SW 1271 (cell line): ENCODE measurements at places on chromosomes 2 and 18.

DNA sequence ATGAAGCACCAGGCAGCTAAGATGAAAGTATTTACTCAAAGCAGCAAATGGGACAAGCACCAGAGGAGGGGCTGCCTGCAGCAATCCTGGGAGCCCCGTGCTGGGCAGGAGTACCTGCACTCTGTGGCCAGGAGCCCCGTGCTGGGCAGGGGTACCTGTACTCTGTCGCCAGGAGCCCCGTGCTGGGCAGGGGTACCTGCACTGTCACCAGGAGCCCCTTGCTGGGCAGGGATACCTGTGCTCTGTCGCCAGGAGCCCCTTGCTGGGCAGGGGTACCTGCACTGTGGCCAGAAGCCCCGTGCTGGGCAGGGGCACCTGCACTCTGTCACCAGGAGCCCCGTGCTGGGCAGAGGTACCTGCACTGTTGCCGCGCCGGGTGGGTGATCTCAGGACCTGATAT, 158.6 kb downstream of the MYT1L start:
- no peak for DNase-seq

- DNase-seq: peak; percentile 5
Observed at GRCh38 chr2:238771218-238771617, 76.7 kb upstream of the TWIST2 start.

- no peak for DNase-seq
Observed at GRCh38 chr2:234329202-234329960, 167.5 kb downstream of the ARL4C start.

GRCh38 chr18:34709750-34710441, at the start of gene DTNA:
TSS of gene DTNA (plus strand) at chr18:34710298. CDS start at chr18:34755977, 45,679 bp downstream.
- DNase-seq: peak; percentile 52

GRCh38 chr2:234881413-234882241, 70.2 kb upstream of the SH3BP4 start:
- peak; percentile 4 for DNase-seq

GRCh38 chr2:162062559-162062958, 11.5 kb downstream of the DPP4 start:
- DNase-seq: no peak

DNA sequence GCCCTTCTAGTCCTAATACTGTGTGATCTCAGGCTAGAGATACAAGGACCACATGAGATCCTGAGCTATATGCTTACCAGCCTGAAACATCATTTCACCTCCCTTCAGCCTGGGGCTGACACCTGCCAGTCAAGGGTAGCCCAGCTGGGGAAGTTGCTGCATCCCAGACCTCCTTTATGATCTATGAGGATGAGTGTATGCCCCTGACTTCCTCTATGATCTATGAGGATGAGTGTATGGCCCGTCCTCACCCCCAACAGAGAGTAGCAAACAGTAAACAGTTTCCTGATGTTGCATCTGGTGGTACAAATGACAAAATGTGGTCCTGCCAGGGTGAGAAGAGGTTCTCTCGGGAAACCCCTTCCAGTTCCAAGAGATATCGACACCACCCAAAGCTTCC, 8.9 kb upstream of the OTOF start:
- no peak for DNase-seq

DNA sequence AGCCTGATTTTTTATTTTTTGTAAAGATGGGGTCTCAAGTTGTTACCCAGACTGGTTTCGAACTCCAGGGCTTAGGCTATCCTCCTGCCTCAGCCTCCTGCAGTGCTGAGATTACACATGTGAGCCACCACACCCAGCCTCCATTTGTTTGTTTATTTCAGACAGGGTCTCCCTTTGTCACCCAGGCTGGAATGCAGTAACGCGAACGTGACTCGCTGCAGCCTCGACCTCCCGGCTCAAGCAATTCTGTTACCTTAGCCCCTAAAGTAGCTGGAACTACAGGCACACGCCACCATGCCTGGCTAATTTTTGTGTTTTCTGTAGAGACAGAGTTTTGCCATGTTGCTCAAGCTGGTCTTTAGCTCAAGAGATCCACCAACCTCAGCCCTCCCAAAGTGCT, 27.2 kb downstream of the UBXN4 start:
- DNase-seq: no peak

GRCh38 chr18:56726906-56727305, 75.7 kb downstream of the WDR7 start:
- DNase-seq: no peak

DNA sequence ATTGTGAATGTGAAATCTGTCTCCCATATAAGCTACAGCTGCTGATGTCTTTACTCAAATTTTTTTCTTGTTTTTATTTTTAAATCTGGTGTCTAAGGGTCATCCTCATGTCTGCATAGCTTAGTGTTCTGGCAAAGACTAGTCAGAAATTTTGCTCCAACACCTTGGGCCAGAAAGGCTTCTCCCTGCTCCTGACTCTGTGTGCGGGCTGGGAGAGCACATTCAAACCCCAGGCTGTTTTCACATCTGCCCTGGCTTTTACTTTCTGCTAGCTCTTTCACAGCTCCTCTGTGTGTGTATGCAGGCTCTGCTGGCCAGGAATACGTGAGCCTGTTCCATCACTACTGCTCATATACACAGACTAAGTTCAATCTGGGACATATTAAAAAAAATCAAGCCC, 102.9 kb upstream of the RIOK3 start:
- DNase-seq: no peak

GRCh38 chr2:128342550-128342949, 23.9 kb upstream of the HS6ST1 start:
- DNase-seq: no peak

DNA sequence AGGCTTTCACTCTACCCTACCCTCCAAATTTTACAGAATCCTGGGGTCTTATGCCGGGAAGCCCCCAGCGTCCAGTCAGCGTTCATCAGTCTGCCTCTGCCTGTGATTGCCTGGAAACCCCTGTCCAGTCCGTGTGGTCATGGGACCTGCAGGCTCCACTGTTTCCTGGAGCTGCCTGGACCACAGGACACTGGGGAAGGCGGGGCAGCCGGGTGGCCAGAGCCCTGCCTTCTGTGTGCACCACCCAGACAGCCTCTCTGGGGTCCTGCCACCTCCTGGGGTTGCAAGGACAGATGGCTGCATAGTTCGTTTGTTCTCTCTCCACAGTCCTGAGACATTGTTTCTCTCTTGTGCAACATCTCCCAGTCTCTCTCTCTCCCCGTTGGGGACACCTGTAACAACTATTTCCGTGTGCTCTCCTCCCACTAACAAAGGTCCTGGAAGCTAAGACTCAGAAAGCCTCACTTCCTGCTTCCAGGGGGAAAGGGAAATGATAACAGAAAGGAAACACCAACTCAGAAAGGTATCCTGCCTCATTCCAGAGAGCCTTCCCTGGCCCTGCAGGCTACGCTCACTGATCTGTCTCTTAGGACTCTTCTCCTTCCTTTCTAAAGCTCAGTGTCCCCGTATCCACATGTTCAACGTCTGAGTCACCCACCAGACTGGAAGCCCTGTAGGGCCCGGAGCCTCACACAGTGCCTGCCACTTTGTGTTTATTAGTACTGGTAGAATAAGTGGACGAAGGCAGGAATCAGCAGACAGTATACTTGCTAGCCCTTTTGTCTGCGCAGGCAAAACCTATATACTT, 192.8 kb upstream of the RAB12 start:
- no peak for DNase-seq

GRCh38 chr2:55033076-55033742, 17.0 kb downstream of the RTN4 start:
- no peak for DNase-seq

GRCh38 chr2:71930049-71930681, 217.5 kb downstream of the CYP26B1 start:
- DNase-seq: no peak

DNA sequence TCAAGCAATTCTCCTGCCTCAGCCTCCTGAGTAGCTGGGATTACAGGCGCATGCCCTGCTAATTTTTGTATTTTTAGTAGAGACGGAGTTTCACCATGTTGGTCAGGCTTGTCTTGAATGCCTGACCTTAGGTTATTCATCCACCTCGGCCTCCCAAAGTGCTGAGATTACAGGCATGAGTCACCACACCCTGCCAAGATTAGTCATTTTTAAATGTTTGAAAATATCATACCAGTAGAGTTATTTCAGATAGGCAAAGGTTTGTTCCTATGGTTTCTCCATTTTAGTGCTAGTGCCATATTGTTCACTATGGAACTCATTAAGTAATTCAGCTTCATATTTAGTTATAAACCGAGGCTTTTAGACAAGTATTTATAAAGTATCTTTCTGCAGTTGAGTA, 52.3 kb downstream of the HIBCH start:
- DNase-seq: no peak

DNA sequence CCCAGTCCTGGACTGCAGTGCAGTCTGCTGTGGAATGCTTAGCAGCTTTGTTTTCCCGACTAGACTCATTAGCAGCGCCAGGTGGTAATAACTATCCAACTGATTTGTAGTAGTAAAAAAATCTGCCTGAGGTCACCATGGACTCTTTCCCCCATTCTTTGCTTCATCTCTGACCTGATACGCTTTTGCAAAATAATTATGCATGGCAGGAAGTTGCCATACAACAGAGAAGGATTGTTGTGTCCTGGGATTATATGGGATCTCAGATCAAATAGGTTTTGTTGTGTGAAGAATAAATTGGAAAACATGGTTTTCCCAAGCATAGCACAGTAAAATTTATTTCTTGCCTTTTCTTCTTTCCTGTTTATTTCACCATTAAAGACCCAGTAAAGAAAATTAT, 72.4 kb upstream of the ATP5MC3 start:
- DNase-seq: no peak

GRCh38 chr2:239287461-239287860, 113.4 kb downstream of the HDAC4 start:
- no peak for DNase-seq

DNA sequence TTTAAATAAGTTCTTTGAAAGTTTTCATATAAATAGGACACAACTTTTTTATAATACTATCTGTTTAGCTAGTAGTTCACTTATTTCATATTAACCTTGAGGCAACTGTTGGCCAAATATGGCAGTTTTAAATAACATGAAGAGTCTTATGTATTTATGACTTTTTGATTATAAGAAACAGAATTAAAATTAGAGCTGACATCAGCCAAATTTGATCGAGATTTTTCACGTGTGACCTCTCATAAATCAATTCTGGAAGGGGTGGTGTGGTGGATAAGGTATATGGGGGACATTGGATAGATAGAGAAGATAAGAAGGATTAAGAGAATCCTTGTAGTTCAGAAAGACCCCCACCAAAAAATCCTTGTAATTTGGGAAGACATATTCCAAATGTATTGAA, 776.6 kb downstream of the LRRTM4 start:
- DNase-seq: no peak

GRCh38 chr18:70423120-70423519, 134.3 kb downstream of the SOCS6 start:
- DNase-seq: no peak
